M059J (cell line): ENCODE measurements at places on chromosomes 16 and 17. TPM values are rescaled to one million over a fixed set of nuclear protein-coding genes. Genes with fewer than 3 reads are reported as not detected.

DNA sequence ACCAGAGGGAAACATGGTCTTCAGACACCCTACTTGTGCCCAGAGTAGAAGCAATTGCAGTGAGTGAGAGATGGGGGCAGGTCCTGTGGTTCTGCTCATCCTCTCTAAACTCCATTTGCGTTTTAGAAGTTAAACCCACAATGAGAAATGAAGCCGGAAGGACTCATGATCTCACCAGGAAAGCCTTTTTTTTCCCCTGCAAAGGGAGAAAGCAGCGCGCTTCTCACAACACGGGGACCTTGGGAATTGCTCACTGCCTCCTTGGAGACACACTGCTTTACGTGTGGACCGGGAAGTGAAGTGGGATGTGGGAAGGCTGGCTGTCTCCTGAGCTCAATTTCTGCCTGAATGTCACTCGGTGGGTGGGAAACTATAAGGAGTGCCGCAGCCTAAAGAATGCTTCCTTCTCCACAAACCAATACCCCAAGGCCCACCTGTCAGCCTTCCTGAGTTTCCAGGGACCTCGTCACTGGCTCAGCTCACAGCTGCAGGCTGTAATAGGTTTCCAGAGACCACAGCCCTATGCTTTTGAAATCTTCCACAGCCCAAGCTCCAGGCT lies 365.4 kb downstream of the XYLT1 start:
- DNase-seq: peak; percentile 42

- no peak for DNase-seq
These were observed 24.3 kb downstream of the KCNJ16 start for GRCh38 chr17:70099294-70099693.

DNA sequence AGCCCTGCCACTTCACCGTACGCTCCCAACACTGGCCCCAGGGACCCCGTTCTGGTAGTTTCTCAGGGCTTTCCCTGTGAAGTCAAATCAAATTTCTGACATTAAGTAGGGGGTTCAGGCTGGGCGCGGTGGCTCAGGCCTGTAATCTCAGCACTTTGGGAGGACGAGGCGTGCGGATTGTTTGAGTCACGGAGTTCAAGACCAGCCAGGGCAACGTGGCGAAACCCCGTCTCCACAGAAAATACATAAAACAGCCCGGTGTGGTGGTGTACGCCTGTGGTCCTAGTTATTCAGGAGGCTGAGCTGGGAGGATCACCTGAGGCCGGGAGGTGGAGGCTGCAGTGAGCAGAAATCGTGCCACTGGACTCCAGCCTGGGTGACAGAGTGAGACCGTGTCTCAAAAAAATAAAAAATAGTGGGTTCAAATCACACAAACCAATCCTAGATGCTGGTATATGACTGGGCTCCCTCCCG lies 632 bp downstream of the CYBC1 start:
- no peak for DNase-seq

The HOXB13 gene
- total RNA-seq: 5.0 and 6.6 TPM in 2 replicates

GRCh38 chr17:35313875-35314409 lies 59.5 kb downstream of the SLFN11 start:
- no peak for DNase-seq
